Epithelial cell of proximal tubule (primary cell): ENCODE measurements at places on chromosomes 1 and 21. TPM values are rescaled to one million over a fixed set of nuclear protein-coding genes. Genes with fewer than 3 reads are reported as not detected.

PDPN gene
- 7.6 TPM in 2 replicates for total RNA-seq

INKA2 gene
- 0.07 and 0.58 TPM in 2 replicates for total RNA-seq

SUCO gene
- total RNA-seq: 27.9 and 30.2 TPM in 2 replicates

CR1L gene
- total RNA-seq: not detected in 2 replicates

TTC4 gene
- total RNA-seq: 23.1 and 38.6 TPM in 2 replicates

SH2D2A gene
- 2.0 and 3.5 TPM in 2 replicates for total RNA-seq

BCAN gene
- not detected in 2 replicates for total RNA-seq

DNA sequence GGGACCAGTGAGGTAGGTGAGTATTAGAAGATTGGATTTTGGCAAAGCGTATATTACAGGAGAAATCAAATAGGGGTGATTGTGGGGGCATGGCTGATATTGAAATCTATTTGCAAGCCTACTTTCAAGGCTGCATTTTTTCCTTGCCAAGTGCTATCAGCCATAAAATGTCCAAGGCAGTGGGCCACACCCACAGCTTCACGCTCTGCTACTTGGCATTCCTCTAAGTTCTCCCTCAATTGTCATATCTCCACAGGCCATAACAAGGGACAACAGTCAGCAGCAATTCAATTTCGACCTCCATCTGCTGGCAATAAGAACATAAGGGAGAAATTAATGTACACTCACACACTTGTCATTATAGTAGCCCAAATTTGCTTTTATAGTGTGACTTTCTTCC, 667.1 kb upstream of the PKN2 start:
- no peak for DNase-seq

GRCh38 chr1:31954607-31955283, 16.6 kb upstream of the PTP4A2 start:
- no peak for DNase-seq

DNA sequence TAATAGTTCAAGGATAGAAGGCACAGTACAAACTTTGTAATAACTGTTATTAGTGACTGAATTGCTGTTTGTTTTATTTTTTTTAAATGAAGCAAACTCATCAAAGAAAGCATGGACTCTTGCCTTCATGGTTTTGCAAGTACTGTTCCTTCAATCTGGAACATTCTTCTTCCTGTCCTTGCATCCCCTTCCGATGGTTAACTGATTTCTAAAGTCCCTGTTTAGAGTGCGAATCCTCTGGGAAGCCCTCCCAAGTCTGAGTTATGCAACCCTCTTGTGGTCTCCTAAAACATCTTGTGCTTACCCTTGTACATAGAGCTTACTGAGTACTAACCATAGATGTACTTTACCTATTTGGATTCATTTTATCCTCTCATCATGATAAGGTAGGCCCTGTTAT, 52.2 kb upstream of the GCLM start:
- no peak for DNase-seq

DNA sequence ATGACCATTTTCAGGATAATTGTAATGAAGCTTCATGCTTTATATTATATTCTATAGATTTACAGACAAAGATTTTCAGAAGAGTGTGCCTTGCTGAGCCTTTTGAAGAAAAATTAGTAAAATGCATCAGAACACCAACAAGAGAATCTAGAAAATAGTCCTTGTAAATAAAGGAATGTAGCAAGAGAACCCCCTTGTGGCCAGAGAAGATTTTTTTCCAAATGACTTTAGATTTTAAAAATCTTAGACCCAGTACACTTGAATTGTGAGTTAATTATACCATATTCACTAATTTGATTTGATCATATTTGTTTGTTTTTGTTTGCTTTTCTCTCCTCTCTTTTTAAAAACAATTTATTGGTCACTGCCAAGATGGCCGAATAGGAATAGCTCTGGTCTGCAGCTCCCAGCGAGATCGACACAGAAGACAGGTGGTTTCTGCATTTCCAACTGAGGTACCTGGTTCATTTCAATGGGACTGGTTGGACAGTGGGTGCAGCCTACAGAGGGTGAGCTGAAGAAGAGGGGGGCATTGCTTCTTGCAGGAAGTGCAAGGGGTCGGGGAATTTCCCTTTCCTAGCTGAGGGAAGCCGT, 12.8 kb upstream of the IFI44L start:
- no peak for DNase-seq

DNA sequence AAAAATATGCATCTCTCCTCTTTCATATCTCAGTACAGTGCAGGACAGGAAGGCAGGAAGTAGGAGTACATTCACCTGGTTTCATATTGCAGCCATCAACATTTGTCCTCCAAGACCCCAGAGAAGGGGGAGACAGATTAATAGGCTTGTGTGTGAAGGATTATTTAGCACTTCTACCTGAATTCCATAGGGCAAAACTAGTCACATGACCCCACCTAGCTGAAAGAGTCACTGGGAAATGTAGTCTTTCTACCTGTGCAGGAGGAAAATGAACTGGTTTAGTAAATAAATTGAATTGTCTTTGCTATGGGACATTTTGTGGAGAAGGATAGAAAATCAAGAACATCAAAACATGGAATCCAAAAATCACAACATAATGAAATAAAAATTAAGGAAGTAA, 13.9 kb upstream of the TRIM33 start:
- DNase-seq: no peak

DNA sequence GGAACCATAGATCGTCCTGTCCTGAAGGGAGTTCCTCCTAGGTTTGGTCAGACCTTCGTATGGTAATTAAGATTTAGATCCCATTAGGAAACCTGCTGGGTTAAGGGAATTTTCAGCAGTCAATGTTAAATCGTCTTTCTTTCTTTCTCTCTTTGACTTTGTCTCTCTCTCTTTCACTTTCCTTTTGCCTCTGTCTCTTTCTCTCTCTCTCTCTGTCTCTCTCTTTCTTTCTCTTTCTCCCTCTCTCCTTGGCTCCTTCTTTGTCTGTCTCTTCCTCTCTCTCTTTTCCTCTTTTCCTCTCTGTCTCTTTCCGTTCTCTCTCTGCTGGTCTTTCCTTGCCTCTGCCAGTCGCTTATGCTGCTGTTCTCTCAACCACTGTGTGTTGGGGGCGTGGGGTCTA, 8.7 kb downstream of the OR2W3 start:
- no peak for DNase-seq

- no peak for DNase-seq
Measured at GRCh38 chr1:10734962-10735544, 61.4 kb downstream of the CASZ1 start.

GRCh38 chr1:208298593-208299269, 54.5 kb upstream of the PLXNA2 start:
- no peak for DNase-seq

DNA sequence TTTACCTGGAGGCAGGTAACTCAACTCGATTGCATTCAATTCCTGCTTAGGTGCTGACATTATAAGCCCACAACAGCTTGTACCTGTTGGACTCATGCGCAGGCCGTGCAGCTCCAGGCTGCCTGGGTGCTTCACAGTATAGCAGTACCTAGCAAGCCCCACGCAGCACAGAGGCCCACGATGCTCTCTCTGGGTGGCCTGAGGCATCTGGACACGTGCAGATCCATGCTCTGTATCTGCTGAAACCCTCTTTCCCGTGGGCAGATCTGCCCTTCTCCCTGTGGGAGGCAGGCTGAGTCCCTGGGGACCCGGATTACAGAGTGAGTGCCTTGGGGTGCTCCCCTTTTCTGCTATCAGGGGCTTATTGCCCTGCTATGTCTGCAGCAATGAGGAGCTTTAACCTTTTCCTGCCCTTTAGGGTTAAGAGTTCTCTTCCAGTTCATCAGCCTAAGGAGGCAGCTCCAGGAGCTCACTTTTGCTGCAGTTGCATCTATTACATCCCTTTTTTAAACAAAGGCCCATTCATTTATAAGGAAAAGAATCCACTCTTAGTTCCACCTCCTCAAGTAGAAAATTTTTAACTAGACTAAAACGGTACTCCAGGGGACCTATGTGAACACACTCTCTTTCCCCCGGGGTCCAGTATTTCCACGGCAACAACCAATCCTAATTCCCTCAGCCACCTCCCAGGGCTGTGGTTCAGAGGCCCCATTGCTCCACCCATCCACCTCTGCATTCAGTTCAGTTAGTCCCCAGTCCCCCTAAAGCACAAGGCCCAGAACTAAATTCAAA, 19.3 kb downstream of the ITPKB start:
- DNase-seq: no peak

DNA sequence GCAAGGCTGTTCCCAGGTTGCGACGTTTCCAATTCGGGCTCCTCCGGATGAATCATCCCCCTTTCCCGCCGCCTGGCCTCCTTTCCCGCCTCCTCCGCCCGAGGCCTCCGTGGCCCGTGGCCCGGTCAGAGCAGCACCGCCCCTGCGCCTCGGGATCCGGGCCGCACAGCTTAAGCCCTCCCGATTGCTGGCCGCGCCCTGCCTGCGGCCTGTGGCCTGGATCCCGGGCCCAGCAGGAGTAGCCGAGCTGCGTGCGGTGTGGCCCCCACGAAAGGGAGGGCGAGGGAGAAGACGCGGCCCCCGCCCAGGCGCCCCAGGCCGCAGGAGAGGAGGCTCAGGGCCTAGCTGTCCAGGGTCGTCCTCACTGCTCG, 1.0 kb downstream of the TMEM200B start:
- DNase-seq: no peak

DNA sequence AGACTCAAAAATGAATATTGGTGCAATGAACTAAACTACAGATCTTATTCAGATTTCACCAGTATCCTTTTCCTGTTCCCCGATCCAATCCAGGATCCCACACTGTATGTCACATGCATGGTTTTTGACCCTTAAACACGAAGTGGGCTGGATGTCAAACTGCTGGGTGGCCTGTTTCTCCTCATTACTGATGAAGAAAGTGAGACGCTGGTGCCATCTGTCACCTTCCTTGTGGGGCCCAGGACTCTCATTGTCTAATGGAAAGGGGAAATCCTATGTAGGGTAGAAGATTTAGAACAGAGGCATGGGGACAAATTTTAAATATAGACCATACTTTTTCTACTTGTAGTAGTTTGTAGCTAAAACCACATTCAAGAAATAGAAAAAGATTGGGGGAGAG, 56.2 kb downstream of the DISC1 start:
- no peak for DNase-seq

DNA sequence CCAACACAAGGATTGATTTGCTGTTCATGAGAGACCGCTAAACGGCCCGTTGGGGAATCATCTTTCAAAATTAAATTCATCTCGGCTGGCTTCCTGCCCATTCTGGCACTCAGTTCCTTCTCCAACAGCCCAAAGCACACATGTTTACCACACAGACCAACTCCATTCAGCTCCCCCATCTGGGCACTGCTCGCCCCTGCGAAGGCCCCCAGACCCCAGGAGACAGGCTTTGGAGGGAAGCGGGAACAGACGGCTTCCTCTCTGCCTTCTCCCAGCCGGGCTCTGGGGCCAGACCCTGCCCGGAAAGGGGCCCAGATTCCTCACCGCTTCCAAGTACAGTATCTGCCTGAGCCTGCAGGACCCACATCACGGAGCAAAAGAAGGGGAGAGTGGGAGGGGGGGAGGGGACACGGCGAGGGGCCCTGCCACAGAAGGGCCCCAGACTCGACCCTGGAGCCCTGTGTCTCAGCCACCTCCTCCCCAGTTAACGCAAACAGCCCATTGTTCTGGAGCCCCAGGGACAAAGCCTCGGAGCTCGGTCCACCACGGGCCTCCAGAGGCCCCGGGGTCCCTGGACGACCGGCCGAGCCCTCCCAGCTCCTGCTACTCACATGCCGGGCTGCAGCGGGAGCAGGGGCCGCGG, 660 bp downstream of the MEGF6 start:
- no peak for DNase-seq

- DNase-seq: no peak
Measured at GRCh38 chr1:63487336-63488065, 35.5 kb downstream of the ITGB3BP start.

DNA sequence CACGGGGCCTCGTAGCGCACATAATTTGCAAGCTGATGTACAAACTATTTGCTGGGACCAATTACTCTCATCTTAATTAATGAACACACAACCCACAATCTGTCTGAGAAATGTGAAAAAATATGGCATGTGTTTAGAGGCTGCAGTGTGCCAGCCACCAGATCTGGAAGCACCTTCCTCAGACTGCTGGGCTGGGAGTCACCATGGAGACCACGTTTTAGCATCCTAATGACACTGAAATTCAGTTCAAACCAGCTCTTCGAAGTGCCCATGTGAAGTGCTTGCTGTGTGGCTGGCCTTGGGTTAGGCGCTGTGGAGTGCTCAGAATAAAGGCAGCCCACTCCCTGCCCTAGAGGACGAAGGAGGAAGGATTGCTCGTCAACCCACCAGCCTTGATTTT, 482.4 kb downstream of the OMA1 start:
- no peak for DNase-seq

GRCh38 chr1:155017946-155018316, 15.3 kb downstream of the ZBTB7B start:
- no peak for DNase-seq

DNA sequence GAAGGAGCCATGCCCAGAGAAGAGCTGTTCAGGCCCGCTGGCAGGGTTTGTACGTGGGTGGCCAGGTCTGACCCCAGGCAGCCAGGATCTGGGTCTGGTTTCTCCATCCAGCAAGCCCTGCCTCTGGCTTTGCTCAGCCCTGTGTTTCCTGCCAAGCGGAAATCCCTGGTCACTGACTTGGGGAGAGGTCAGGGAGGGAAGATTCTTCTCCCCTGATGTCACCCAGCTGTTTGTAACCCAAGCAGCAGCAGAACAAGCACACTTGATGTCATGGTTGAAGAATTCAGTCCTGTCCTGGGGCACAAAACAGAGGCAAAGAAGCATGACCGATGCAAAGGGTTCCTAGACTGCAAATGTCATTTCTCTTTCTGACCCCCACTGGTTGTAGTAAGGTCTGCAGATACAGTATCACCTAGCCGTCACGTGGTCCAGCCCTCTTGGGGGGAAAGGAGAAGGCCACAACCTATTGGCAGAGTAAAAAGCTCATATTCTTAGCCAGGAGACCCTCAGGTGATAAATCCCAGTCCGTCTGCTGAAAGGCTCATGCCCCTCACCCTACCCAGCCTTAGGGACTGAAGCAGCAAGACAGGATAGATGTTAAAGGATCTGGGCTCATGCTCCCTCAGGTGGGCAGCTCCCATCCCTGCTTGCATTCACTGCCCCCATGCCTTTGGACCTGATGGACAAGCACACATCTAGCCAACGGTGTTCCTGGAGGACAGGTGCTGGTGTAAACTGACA, 120.9 kb downstream of the SYT2 start:
- DNase-seq: peak; percentile 98

GRCh38 chr1:183585038-183585437, 5.2 kb downstream of the NCF2 start:
- no peak for DNase-seq

DNA sequence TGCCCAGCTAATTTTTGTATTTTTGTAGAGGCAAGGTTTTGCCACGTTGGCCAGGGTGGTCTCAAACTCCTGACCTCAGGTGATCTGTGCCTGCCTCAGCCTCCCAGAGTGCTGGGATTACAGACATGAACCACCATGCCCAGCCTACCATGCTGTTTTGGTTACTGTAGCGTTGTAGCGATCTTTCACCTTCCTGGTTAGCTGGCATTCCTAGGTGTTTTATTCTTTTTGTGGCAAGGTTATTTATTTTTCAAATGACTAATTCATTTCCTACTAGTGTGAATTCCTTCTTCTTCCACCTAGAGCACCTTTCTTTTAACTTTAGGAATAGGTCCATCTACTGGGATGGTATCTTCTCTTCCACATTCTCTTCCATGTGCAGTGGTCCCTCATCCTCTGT, 29.3 kb downstream of the TMEM200B start:
- peak; percentile 16 for DNase-seq

GRCh38 chr1:175471039-175471800, 272.2 kb downstream of the TNR start:
- peak; percentile 71 for DNase-seq
